A549 treated with Hydrocortisone at 1 μM for 4 hours (cell line): ENCODE measurements at places on chromosomes 2 and 18. TPM values are rescaled to one million over a fixed set of nuclear protein-coding genes. Genes with fewer than 3 reads are reported as not detected.

Gene ADAM23
- total RNA-seq = 8.2 to 9.5 TPM (median 9.1 TPM) in 5 replicates

Gene THAP4
- 59.8 to 77.0 TPM (median 75.0 TPM) in 5 replicates for total RNA-seq

Gene PCARE
- total RNA-seq = not detected in 5 replicates

Gene REG3A
- total RNA-seq = not detected in 5 replicates

Gene GKN1
- 0.37 to 0.94 TPM (median 0.48 TPM) in 5 replicates for total RNA-seq

Gene ERICH2
- not detected in 5 replicates for total RNA-seq

Gene GNAL
- total RNA-seq = 4.7 to 6.8 TPM (median 5.8 TPM) in 5 replicates

Gene DPP10
- total RNA-seq = not detected in 5 replicates

Gene MOCOS
- 3.5 to 4.7 TPM (median 3.6 TPM) in 5 replicates for total RNA-seq

Gene DES
- total RNA-seq = 0.23 to 0.93 TPM (median 0.51 TPM) in 5 replicates

Gene OSGEPL1
- total RNA-seq = 3.7 to 5.0 TPM (median 4.6 TPM) in 5 replicates

Gene DHX57
- 16.5 to 25.0 TPM (median 19.2 TPM) in 5 replicates for total RNA-seq

Gene ALPI
- 0.05 TPM in 2 of 5 replicates, not detected in the others for total RNA-seq

Gene OR6B2
- not detected in 5 replicates for total RNA-seq
